ENCODE measurements at places on chromosomes 5 and 9.

DNA sequence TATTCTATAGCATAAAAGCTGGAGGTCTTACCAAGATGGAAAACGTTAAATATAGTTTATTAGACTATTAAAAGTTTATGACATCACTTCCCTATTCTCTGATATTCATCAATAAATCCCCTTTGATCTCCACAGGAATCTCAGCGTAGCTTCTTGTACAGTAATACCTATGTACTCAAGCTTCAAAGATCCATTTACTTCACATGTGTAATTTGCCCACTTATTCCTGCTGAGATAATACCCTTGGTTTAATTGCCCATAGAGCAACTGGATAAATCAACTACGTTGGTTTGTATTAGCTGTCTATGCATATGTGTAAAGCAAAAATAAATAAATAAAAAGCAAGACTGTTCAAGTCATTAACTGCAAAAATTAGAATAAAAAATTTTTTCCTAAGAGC, 219.7 kb downstream of the EFNA5 start:
- no peak for DNase-seq

DNA sequence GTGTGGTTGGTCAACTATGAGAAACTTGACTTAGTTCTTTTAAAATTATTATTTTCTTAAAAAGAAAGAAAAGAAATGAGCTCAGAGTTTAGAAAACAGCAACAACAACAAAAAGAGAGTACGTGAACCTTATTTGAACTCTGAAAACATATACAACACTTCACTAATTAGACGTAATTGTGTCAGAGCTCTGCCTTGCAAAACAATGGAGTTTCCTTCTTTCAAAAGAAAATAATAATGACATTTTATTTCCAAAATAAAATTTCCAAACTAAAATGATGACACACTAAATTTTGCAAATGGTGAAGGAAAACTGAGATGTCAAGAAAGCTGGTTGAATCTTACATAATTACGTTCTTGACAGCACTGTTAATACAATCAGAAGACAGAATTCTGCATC, 15.4 kb downstream of the ROR2 start:
- no peak for DNase-seq

DNA sequence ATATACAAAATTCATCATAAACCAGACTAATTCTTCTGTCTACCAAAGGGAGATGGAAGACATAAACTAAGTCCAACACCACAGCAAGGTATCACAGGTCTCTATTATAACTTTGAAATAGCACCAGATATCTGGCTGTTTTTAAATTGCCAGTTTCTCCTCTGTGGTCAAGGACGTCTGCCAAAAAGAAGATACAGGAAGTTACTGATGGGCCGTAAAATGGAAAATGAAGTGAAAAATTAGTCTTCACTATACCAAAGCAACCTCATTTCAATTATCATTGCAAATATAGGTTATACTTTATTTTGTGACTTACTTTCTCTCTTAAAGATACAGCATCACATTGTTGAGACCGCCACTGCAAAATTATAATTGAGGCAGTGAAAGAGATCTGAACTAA, 225.5 kb downstream of the NDUFS4 start:
- DNase-seq, result no peak

DNA sequence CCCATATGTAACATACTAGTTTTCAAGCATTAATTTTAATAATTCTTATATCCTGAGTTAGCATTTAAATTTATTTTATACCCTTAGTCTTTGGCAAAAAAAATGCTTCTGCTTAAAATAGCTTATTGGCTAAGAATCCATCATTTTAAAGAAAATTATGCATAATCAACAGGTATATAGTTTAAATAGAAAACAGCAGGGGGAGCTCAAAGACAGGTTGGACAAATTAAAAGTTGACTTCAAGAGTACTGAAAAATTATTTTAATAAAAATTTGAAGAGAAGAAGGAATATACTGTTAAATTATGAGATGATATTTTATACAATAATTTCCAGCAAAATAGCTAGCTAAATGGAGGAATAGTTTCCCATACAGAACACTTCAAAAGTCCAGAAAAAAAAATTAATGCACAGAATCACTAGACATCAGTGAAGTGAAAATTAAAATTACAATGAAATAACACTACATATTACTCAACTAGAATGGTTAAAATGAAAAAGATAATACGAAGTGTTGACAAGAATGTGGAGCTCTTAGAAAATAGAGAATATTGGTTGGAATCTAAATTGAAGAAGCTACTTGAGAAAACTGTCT, 387.1 kb downstream of the PDE4D start:
- no peak for DNase-seq

- no peak for DNase-seq
Observed at GRCh38 chr9:653421-653820, 188.1 kb upstream of the DMRT1 start.

- DNase-seq, result no peak
Observed at GRCh38 chr5:135738564-135738875, 95.9 kb upstream of the SLC25A48 start.

- no peak for DNase-seq
Observed at GRCh38 chr9:113222482-113222841, 1.1 kb downstream of the SLC31A1 start.

GRCh38 chr9:85610074-85610860, 131.5 kb downstream of the AGTPBP1 start:
- no peak for DNase-seq

DNA sequence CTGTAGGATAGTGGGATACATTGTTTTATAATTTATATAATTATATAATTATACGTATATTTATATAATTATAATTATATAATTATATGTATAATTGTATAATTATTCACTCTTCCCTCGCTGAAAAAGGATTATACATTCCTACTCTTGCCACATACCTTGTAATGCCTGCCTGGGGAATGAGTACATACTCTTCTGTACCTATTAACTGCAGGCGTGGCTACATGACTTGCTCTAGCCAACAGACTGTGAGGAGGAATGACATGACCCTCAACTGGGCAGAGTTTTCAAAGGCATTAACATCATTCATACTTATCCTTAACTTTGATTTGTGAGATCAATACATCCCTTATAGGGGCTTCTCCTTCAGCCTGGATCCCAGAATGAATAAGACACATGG, 19.1 kb downstream of the ERMP1 start:
- DNase-seq, result no peak

GRCh38 chr9:34559624-34560455, 29.7 kb downstream of the CNTFR start:
- no peak for DNase-seq

DNA sequence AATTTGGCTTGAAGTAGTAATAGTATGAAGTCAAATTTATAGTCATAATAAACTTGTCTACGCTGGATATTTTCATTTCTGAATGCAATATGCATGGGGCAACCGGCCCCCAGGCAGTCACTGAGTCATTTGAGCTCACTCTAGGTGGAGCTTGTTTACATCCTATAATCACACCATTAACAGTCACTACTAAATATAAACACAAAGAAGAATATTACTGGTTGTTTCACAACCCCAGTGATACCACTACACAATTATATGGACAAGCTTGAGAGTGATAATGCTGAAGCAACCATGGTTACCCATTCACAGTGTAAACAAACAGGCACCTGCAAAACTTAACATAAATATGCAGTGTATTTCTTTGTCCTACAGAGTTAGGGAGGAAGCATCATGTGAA, 68.7 kb downstream of the MARCHF3 start:
- no peak for DNase-seq

GRCh38 chr9:108882052-108882888, 20.2 kb downstream of the ACTL7A start:
- DNase-seq, result no peak

DNA sequence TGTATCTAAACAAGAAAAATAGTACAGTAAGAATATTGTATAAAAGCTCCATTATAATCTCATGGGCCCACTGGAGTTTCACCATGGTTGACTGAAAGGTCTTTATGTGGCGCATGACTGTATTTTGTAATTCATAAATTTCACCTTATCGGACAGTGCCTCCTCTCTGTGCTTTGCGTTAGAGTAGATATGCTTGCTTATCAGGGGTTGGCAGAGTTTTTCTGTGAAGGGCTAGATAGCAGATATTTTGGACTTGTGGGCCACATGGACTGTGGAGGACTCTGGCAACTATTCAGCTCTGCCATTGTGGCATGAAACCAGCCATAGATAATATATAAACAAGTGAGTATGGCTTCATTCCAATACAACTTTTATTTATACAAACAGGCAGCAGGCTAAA, 23.2 kb downstream of the GAPVD1 start:
- DNase-seq, result no peak
